ENCODE measurements at places on chromosomes 16 and 17.

- peak; percentile 65 for DNase-seq
These were observed 269.5 kb upstream of the ZFHX3 start for GRCh38 chr16:73317321-73317857.

- no peak for DNase-seq
These were observed 198.9 kb upstream of the ASIC2 start for GRCh38 chr17:33491871-33492481.

DNA sequence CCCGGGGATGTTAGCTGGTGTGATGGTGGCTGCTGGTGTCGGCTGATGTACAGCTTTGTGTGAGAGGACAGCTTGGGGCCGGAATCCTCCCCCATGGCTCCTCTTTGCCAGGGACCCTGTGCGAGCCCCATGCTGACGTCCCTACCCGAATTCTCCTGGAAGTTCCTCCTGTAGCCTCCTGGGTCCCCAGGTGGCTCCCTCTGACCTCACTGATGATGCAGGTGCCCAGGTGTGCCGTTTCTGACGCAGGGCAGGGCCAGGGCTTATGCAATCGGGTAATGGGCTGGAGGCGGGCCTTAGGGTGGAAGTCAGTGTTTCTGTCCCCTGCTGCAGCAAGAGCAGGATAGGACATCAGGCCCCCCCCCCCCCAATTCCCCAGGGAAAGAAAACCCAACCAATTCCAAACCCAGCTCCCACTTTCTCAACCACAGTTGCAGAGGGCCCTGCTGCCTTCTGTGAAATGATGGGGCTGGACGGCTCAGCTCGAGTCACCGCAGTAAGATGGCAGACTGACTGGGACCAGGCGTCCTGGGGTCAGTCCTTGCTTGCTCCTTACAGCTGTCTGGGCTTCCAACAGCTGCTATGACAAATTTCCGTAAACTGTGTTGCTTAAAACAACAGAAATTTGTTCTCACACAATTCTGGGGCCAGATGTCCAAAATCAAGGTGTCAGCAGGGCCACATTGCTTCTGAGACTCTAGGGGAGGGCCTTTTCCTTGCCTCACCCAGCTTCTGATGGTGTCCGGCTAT is 139.0 kb upstream of the PLCG2 start:
- DNase-seq, result no peak

- no peak for DNase-seq
These were observed 27.8 kb upstream of the MYO18A start for GRCh38 chr17:29207975-29208374.

DNA sequence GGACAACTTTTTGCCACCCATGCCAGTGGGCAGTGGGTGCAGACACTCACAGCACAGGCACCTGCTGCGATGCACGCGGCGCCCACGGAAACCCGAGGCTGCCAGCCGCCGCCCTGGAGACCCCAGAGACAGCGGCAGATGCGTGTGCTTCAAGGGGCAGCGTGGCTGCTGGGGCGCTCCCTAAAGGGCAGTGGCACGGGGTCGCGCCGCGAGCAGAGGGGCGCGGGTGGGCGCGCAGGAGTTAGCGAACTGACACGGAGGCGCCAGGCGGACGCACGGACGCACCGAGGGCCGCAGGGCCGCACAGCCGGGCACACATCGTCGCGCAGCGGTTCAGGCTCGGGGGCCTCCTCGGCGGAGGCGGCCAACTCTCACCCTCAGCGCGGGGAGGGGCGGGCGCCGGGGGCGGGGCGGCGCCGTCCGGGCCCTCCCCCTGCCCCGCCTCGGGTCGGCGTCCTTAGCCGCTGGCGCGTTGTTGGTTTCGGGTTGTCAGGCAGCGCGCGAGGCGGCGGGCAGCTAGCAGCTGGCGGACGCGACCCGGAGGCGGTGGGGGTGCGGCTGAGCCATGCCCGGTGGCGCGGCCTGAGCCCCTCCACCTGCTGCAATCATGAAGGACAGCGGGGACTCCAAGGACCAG is at the start of gene KIF19:
TSS of gene KIF19 (plus strand) at position 484 of the 637 bp plus-strand sequence. CDS start at position 608, 124 bp downstream.
- DNase-seq, result peak; percentile 84

Measured in retina (tissue), 1 donor.